ENCODE measurements at places on chromosomes 2 and 18.

GRCh38 chr18:998936-999335 is 94.3 kb downstream of the ADCYAP1 start:
- no peak for DNase-seq

DNA sequence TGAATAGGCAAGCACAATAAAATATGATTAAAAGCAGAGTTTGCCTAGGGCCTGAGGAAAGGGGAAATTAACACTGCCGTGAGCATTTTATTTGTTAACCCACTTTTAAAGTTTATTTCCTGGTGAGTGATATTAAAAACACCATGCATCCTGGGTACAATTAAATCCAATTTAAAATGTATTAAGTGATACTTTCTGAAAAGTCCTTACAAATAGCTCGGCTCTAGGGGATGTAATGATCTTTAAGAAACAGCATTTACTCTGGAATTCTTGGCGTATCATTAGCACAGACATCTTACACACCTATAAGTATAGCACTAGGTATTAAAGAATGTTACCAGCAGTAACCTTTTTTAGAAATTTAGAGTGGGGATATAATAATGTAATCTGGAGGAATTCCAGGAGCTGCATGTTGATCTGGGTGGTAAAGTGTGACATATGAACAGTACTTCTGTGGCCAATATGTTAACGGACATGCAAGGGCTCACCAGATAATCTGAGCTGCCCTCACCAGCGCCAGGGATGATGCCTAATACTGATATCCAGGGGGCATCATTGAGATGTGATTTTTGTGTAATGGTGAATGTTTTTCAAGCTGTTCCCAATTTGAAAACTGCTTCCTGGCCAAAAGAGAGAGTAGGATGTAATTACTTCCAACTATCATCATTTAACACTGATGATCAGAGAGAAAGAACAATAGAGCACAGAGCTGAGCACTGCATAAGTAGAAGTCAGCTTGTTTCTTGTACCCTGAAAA is 235.9 kb downstream of the DSEL start:
- DNase-seq = no peak

DNA sequence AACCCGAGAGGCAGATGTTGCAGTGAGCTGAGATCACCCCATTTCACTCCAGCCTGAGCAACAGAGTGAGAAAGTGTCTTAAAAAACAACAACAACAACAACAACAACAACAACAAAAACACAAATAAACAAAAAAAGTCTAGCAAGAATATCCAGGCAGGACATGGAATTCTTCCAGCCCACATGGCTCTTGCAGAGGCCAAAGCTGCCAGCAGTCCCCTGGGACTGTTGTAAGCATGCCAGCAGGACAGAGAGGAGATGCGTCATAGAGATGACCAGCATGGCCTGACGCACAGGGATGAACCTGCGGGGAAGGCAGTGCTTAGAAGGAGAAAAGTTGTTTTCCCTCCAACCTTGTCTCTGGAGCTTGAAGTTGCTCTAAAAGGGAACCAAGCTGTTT is 182.3 kb upstream of the PGAP1 start:
- DNase-seq = no peak

DNA sequence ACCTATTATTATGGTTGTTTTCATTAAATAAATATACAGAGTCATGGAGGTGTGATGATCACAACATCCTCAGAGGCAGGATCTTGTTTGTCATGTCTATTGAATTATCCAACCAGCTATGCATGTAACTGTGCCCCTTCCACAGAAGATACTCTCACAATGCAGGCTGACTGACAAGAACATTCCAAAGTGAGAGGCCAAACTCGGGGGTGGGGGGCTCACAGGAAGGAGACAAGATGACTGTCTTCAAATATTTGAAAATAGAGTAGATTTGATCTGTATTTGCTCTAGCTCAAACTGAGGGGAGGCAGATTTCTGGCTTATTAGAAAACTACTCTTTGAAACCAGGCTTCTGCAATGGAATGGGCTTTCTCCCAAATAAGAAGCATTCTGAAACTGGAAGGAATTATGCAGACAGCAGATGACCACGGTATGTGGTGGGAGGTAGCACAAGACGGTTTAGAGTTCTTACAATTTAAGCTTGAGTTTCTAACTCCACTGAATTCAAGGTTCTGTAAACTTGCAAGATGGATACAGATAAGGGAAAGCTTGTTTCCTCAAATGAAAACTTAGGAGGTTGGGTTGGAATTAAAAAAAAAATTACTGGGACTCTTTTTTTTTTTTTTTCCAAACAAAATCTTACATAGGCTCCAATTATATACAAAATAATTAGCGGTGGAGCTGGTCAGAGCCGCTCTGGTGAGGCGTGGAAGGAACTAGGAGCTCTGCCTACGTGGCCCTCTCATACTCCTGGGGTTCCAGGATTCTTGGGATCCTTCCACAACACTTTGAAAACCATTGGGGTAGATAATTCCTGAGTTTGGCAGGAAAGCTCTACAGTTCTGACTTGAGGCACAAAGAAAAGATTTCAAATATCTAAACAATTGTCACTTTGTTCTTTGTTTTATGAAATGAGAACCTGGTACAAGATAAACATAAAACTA is 79.3 kb downstream of the PLA2R1 start:
- DNase-seq = no peak

DNA sequence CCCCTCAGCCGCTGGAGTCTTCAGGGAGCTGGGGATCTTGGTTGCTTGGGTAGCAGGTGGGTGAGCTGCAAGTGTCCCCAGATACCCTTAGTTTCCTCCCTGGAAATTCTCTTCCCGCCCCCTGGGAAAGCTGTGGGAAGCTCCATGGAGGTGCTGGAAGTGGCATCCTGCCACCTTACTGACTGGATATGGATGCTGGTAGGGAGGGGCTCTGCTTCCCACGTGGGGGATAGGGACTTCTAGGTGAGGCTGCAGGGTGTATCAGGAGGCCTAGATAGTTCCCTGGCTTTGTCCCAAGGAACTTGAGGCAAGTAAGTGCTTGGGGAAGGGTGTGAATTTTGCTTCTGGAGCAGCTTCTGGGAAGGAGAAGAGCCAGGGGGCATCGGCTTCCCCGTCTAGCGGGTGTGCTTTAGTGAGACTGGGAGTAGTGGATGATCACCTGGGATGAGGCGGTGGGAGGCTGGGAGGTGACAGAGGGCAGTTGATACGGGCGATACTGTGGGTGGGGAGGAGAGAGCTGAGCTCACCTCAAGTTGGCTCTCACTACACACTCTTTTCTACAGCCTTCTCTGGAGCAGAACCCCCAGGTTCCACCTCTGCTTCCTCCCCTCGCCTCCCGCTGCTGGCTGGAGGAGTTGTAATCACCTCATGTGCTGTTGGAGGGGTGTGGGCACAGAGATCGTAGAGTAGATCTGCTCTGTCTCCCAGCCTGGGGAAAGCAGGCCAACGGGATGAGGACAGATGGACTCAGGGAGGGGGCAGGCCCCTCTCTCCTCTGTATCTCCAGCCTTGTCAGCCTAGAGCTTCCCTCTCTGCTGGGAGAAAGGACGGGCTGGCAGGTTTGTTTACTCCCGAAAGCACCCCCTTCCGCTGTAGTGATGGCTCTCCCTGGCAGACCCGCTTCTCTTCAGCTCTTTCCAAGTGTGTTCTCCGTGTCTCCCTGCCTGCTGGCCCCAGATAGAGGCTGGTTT is 19.8 kb downstream of the TET3 start:
- no peak for DNase-seq

DNA sequence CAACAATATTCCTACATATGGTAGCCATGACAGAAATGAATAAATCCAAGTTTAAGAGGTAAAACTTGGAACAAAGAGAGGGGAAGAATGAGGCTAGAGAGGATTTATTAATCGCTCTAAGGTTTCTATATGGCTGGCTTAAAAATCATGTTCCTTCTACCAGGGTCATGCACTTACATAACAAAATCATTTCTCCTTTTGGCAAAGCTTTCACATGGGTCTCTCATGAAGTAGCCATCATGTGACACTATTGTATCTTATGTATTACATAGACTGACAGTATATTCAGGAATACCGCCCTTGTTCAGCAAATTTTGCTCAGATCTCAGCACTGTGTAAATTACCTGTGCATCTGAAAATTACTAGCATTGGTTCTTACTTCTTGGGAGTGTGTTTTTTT is 1554.5 kb upstream of the SLC39A10 start:
- DNase-seq = no peak

DNA sequence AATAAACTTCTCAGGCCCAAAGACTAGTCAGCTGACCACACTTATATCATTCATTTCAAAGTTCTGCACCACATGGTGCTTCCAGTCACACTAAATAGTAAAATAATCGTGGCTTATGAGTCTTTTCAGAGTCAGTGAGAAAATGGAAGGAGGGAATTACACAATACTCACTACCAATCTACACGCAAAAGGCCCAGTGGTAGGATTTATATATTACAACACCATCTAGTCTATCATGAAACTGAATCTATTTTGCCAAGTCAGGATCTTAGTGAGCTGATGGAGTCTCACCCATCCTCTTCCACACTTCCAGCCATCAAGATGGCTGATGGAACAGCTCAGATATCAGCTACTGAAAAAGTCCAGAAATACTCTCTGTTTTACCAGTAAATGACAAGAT is 21.9 kb downstream of the INO80D start:
- DNase-seq = no peak

DNA sequence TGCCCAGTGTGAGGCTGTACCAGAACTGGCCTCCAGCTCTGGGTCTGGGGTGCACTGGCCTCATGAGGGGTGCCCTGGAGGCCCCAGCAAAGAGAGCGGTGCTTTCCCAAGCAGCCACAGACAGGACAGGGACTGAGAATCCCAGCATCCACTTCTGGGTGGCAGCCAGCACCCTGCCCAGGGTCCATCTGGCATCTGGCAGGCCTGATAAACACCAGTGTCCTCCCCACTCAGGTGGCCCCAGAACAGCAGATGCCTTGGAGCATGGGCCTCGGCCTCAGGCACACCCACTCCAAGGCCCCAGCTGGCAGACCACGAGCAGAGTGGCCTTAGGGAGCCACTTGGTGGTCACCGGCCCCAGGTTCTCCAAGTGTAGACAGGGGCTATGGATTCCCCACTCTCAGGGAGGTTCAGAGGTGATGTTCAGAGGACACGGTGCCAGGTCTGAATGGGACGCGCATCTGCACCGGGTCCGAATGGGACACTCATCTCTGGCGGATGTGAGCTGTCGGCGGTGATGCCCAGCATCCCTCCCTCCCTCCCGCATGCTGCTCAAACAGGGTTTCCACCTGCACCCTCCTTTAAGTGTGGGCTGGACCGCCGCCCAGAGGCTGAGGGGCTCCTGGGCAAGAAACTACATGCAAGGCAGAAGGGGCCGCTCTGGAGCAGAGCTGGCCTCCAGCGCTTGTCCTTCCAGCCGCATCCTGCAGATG is 82.2 kb upstream of the GPC1 start:
- DNase-seq = peak; percentile 57

- DNase-seq = no peak
These were observed 27.6 kb upstream of the MSTN start for GRCh38 chr2:190090148-190090547.

GRCh38 chr2:229591611-229592010 is 122.7 kb downstream of the DNER start:
- no peak for DNase-seq

GRCh38 chr2:225340923-225341322 is 58.6 kb upstream of the NYAP2 start:
- DNase-seq = no peak

DNA sequence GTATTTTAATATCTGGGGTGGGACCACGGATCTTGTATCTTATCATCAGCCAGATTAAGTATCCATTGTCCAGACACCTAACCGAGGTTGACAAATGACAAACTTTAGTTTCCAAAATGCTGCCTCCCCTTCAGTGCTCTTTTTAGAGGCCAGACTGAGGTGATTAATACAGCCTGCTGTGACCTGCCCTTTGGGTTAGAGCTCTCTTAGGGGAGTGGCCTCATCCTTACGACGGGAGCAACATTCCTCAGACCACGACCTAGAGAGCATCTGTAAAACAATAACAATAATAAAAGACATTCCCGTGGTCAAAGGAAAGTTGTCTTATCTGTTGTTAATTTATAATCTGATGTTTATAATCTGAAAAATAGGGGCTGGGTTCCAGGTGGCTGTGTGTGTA is 405.3 kb downstream of the LPIN1 start:
- no peak for DNase-seq

DNA sequence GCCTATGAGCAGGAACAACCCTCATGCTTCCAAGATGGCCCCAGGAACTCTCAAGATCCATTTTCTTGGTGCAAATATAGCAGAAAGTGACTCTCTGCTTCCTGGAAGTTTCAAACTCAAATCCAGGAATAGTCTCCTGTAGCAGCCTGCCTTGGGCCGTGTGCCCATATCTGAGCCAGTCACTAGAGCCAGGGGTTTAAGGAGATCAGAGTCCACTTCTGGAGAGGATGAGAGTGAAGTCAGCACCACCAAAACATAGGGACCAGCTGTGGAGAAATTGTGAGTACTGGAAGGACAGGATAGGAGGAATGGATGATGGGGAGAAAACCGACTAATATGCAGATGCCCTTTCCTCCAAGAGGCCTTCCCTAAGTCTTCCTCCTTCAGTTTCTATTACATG is 33.2 kb downstream of the PSD4 start:
- DNase-seq = peak; percentile 1

- no peak for DNase-seq
These were observed 37.3 kb downstream of the CYP1B1 start for GRCh38 chr2:38038682-38039081.

- DNase-seq = no peak
These were observed 98.1 kb downstream of the WDSUB1 start for GRCh38 chr2:159188449-159188848.

GRCh38 chr18:50091509-50092244 is 103.3 kb downstream of the MYO5B start:
- no peak for DNase-seq

- DNase-seq = no peak
These were observed 231.7 kb downstream of the ALK start for GRCh38 chr2:29689666-29690065.

GRCh38 chr2:7071916-7072556 is 154.8 kb downstream of the RNF144A start:
- no peak for DNase-seq

GRCh38 chr2:12267042-12267441 is 449.7 kb upstream of the TRIB2 start:
- DNase-seq = no peak

DNA sequence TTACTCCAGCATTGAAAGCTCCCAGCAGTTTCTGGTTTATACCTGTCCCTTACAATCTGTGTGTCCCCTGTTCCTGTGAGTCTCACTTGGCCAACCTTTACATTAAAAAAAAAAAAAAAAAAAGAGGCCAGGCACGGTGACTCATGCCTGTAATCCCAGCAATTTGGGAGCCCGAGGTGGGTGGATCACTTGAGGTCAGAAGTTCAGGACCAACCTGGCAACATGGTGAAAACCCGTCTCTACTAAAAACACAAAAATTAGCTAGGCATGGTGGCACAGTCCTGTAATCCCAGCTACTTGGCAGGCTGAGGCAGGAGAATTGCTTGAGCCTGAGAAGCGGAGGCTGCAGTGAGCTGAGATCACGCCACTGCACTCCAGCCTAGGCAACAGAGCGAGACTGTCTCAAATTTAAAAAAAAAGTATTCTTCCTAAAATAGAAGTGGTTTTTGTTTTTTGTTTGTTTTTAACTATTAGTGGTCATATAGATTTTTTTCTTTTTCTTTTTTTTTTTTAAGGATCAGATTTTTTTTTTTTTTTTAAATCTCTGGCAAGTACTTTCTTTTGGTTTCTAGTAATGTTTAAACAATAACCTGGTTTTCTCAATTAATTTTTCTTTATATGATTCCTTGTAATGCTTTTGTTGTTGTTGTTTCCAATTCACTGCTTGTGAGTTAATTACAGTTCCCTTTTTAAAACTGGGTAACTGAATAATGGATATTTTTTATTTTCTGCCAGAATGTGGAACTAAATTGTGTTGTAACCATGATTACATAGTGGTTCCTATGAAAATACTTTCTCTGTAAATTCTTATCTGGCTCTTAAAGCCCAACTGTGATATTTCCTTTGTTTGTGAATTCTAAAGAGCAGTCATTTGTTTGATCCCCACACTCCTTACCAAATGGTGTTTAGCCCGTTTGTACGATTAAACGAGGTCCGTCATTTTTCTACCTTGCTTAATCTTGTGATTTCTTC is 116.8 kb downstream of the CTAGE1 start:
- no peak for DNase-seq

All from RWPE2 (cell line).